T-helper 1 cell (primary cell): ENCODE measurements at places on chromosomes 12 and 14.

DNA sequence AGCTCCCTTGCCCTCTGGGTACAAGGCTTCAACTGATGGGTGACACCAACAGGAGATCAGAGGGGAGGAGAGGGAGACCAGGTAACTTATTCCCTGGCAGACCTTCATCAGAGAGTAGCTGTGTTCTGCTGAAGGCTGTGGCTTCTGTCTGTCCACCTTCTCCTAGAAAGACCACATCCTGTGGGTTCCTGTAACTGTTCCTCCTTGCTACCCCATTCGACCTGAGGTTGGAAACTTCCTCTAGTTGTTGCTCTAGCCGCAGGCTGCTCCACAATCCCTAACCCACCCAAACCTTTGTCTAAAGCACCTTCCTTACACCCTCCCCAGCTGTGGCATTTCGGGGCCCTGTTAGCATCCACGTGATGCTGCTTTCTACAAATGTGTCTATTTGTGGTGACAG is 454.2 kb downstream of the DPF3 start:
- DNase-seq, result no peak

DNA sequence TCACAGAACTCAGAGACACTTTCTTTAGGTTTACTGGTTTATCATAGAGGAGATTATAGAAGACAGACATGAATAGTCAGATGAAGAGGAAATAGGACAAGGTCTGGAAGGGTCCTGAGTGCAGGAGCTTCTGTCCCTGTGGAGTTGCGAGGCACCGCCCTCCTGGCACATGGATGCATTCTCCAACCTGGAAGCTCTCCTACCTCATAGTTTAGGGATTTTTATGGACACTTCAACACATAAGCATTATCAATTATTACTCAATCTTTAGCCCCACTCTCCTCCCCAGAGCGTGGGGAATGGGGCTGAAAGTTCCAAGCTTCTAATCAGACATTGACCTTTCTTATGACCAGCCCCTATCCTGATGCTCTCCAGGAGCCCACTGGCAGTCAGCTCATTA is 12.6 kb upstream of the KRT7 start:
- no peak for DNase-seq

DNA sequence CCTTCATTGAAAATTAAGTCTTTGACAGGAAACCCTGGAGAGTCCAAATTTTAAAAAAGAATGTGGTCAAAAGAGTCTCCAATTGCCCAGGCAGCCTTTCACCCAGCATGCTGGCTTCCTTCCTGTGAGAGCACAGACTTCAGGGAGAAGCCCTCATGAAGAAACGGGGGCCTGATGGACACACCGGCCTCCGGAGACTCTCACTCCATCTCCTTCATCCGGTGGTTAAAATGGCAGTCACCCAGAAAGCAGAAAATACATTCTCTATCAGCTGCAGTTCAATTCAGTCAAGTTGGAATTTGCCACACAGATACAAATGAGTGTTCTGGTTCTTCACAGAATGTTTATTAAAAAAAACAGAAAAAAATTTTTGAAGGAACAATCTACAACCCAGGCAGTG is 56.5 kb downstream of the CPM start:
- no peak for DNase-seq

DNA sequence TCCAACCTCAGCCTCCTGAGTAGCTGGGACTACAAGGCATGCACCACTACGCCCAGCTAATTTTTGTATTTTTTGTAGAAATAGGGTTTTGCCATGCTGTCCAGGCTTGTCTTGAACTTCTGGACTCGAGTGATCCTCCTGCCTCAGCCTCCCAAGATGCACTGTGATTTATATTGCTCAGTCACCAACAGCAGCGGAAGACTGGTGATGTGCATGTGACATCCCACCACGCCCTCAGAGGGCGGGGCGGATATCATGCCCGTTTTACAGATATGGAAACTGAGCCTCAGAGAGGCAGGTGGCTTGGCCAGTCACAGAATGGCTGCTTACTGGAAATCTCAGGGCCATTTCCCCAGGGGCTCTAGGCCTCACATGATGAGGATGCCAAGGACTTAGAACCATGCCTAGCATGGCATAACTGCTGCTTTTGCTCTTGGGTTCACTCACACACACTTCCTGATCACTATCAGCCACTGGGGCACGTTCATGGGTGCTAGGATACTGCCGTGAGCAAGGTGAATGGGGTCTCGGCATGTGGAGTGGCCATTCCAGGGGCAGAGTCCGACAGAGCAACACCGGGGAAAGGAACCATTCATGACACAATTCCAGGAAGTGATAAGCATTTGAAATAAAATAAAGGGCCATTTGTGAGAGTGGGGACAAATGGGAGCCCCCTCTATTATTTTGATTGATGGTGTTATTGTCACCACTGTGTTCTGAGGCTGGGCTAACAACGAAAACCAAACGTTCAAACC is 31.9 kb downstream of the RBM19 start:
- DNase-seq, result no peak

GRCh38 chr12:110252716-110253115 is 28.3 kb upstream of the ATP2A2 start:
- no peak for DNase-seq

- DNase-seq, result no peak
Measured at GRCh38 chr12:89200217-89200616, 152.1 kb downstream of the DUSP6 start.

DNA sequence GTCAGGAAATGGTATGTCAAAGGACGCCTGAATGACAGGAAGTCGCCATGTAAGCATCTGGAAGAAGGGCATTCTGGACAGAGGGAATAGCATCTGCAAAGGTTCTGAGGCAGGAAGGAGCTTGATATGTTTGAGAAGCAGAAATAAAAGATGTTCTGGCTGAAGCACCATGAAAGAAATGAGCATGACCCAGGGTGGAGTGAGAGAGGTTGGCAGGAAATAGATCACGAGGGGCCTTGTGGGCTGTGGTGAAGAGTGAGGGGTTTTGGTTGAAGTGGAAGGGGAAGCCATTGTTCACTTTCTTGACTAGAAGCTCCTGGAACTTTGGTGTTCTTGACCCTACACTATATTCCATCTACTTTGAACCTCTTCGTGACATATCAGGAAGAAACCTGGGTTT is 99.4 kb upstream of the PARP11 start:
- no peak for DNase-seq

GRCh38 chr12:52020539-52021336 is 14.0 kb downstream of the TAMALIN start:
- peak; percentile 41 for DNase-seq

- no peak for DNase-seq
Measured at GRCh38 chr12:113955109-113955970, 10.8 kb downstream of the RBM19 start.

DNA sequence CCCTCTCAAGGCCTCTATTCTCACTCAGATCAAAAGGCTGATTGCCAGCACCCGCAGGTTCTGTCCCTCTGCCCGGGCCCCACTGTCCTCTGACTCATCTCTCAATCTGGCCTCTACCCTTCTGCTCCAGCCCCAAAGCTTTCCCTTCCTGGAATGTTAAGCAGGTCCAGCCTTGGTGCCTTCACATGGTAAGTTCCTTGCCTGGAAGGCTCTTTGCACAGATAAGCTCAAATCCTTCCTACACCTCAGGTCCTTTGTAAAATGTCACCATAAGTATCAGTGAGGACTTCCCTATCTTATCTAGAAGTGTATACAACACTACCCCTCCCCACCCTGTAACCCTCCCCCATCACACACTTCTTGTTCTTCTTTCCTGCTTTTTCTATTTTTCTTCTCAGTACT is 22.2 kb downstream of the LPCAT3 start:
- DNase-seq, result no peak

- DNase-seq, result no peak
Measured at GRCh38 chr12:132907216-132907615, 19.8 kb upstream of the CHFR start.

DNA sequence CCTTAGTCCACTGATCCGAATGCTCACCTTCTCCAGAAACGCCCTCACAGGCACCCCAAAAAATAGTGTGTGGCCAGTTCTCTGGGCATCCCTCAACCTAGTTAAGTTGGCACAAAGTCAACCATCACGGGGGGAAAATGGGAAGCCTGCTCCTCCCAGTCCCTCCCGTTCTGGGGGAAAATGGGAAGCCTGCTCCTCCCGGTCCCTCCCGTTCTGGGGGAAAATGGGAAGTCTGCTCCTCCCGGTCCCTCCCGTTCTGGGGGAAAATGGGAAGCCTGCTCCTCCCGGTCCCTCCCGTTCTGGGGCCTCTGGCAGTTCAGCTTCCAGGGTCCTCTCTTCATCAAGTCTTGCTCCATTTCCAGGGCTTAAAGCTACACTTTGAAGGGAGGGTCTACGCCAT is 106.1 kb downstream of the RIMBP2 start:
- DNase-seq, result no peak

DNA sequence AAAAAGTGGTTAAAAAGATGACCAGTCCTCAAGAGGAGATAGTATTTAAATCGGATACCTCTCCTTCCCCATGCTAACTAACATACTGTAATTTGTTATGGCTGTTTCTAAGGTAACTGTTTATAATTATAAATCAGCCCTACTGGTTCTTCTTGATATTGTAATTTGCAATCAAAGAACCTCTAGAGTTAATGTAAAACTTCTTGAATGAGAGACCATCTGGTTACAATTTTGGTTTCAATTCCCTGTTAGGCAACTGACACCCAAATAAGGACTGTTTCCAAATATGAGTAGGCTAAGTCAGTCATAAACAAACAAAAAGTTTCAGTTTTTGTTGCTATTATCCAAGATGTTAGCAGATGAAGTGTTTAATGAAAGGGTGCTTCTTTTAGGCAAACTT is 120.2 kb upstream of the DNM1L start:
- no peak for DNase-seq

DNA sequence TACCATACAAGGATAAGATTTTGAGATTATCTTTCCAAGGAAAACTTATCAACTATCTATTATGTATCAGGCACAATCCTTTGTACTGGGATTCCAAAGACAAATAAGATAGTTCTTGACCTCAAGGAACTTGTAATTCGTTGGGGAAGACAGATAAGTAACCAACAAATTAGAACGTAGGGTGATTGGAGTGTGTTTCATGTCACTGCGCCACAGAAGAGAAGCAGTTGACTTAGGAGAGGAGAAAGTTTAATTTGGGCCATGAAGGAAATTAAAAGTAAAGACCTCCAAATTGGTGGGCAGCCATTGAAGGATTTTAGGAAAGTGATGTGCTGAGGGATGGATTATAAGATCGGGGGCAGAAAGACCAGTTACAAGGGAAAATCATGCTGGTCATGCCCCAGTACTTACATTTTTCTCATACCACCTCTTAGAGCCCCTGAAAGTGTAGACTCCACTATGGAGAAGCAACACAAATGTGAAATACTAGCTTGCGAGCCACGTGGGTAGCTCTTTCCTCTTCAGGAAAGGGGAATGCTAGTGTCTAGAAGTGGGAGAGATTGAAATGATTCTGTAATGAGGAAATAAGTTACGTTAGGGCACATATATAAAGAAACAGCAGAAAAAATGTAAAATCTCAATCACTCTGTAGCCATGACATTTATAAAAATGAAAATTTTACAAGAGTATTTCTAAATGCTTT is 148.7 kb downstream of the ETV6 start:
- no peak for DNase-seq

DNA sequence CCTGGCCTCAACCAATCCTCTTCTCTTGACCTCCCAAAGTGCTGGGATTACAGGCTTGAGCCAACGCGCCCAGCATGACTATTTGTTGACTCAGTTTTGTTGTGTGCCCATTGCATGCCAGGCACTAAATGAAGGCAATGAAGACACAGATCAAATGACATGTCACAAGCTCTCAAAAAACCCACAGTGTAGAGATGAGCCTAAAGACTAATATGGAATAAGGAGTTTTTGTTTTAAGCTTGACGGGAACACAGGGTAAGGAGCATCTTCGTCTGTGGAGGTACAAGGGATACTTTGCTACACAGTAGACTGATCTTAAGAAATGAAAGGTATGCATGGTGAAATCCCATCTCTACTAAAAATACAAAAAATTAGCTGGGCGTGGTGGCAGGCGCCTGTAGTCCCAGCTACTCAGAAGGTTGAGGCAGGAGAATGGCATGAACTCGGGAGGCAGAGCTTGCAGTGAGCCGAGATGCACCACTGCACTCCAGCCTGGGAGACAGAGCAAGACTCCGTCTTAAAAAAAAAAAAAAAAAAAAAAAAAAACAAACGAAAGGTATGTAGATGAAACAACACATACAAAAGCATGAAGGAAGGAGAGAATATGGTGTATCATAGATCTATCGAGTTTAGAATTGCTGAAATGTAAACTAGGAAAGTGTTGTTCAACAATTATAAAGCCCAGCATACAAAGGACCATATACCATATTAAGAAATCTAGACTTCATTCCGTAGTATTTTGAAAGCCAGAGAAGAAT is 122.1 kb upstream of the PTPRB start:
- no peak for DNase-seq

DNA sequence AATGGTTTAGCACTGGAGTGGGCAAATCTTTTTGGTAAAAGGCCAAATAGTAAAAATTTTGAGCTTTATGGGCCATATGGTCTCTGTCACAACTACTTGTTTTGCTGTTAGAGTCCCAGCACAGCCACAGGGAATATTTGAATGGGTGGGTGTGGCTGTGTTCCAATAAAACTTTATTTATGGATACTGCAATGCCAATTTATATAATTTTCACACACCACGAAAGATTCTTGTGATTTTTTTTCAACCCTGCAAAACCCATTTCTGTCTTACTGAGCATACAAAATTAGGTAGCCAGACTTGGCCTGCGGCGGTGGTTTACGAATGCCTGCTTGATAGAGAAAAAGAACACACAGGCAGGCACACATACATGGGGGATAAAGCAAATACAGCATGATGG is 28.3 kb downstream of the TMEM120B start:
- DNase-seq, result no peak

- DNase-seq, result no peak
Measured at GRCh38 chr14:33348510-33348909, 409.8 kb downstream of the NPAS3 start.

DNA sequence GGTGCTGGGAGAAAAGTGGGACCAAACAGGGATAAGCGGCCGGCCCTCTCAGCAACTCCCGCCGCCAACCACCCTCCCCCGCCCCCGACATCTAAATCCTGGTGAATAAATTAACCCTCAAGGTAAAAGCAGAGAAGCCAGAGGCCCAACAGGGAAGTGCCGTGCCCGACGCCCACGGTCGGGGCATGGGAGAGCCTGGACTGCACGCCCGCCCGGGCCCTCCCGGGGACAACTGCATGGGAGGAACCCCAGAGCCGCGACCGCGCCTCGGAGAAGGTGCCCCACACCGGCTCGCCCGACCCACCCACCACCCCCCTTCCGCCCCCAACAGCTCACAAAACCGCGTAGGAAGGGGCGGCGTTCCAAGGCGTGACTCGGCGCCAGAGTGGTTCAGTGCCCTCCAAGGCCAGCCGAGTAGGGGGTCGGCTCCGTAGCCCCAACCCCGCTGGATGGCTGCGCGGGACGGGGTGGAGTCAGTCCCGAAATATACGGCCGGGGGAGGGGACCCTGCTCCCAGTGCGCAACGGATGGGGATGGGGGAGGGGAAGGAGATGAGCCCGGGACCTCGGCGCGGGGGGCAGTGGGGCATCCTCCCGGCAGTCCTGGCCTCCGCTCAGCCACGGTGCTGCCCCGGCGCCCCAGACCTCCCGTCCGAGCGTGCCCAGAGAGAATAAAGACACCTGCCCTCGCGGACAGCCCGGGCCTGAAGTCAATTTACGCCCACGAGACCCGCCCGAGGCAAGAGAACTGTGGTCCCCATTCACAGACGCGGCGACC is 732 bp downstream of the SLC25A29 start:
- DNase-seq, result peak; percentile 14
